ENCODE measurements at places on chromosomes 1 and 21. TPM values are rescaled to one million over a fixed set of nuclear protein-coding genes. Genes with fewer than 3 reads are reported as not detected.

GRCh38 chr1:220458936-220459335 is 69.0 kb upstream of the MARK1 start:
- DNase-seq, result no peak

DNA sequence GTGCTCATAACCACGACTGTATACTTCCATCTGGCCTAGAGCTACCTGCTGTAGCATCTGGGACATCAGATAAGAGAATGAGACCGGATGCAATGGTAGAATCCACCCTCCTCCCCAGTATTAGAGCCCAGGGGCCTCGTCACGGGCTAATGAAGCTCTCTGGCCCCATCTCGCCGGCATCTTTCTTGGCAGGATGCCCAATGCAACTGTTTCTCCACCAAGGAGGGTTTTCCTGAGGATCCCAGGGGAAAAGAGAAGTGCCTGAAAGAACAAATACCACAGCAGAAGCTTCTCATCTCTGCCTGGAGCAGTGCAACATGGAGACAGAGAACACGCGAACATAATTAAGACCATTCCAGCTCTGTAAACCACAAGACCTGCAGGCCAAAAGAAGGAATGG is 80.0 kb downstream of the VWA5B1 start:
- no peak for DNase-seq

DNA sequence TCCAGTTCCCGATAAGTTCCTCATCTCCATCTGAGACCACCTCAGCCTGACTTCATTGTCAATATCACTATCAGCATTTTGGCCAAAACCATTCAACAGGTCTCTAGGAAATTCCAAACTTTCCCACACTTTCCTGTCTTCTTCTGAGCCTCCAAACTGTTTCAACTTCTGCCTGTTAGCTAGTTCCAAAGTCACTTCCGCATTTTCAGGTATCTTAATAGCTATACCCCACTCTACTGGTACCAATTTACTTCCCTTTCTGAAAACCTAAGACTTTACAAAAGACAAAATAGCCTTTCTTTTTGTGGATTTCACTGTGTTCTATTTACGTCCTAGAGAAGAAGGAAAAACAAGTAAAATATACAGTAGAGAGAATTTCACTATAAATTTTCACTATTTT is 147.0 kb upstream of the FMN2 start:
- no peak for DNase-seq

- no peak for DNase-seq
Observed at GRCh38 chr21:35467566-35467965, 418.5 kb upstream of the RUNX1 start.

The TMEM200B gene
- total RNA-seq, result not detected

The PUSL1 gene
- 27.9 TPM for total RNA-seq

The PINK1 gene
- total RNA-seq, result 21.7 TPM

The RPRD2 gene
- total RNA-seq, result 61.0 TPM

Data from CD4-positive, alpha-beta memory T cell (primary cell).